ENCODE measurements at places on chromosomes 7 and 10.

- no peak for DNase-seq
These were observed 917.0 kb downstream of the TYW1 start for GRCh38 chr7:67913604-67914003.

- no peak for DNase-seq
These were observed 73.9 kb upstream of the CABCOCO1 start for GRCh38 chr10:61588770-61589211.

DNA sequence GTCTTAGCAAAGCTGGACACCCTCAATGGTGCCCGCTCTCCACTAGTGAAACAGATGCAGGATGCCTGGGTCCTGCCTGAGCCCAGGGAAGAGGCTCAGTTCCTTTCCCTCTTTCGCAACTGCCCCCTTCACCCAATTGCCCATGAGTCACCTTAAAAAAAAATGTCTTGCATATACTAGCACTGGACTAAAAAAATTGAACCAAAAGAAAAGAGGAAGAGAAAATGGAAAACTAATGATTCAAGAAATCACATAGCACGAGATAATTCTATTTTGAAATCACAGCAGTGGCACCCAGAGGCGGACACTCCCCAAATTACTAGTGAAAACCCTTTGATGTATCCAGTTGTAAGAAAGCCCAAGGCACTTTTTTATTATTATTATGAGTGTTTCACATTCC is 972.5 kb downstream of the LRMDA start:
- no peak for DNase-seq

GRCh38 chr10:97355571-97355975 is 21.0 kb upstream of the FRAT2 start:
- no peak for DNase-seq

- no peak for DNase-seq
These were observed 145.2 kb downstream of the PKD1L1 start for GRCh38 chr7:47803025-47803424.

DNA sequence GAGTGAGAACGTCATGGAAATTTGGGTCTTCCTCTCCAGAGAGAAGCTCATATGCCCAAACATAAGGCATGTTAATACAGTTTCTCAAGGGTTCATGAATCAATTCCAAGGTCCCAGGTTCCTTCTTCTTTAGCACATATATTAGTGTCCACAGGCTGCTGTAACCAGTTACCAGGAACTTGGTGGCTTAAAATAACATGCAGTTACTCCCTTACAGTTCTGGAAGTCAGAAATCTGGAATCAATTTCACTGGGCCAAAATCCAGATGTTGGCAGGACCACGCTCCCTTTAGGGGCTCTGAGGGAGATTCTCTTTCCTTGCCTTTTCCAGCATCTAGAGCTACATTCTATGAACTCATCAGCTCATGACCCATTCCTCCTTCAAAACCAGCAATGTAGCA is 64.8 kb downstream of the MRC1 start:
- no peak for DNase-seq

DNA sequence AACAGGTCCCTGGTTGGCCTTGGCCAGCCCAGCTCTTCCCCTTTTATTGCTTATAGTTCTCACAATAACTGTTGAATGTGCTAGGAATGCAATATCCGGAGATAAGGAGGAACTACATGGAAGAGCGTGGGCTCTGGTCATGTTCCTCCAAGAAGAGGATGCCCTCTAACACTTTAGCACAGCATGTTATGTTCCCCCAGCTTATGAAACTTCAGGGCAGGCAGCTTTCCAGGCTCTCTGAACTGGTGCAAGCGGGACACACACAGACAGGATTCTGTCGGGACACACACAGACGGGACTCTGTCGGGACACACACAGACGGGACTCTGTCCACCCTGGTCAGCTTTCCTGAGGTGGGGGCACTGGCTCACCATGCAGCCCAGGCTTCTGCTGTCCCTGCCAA is 141.6 kb downstream of the PKD1L1 start:
- no peak for DNase-seq

- no peak for DNase-seq
These were observed 49.0 kb downstream of the LAMB1 start for GRCh38 chr7:107953924-107954303.

- no peak for DNase-seq
These were observed 160.7 kb downstream of the MAD1L1 start for GRCh38 chr7:2072042-2072441.

DNA sequence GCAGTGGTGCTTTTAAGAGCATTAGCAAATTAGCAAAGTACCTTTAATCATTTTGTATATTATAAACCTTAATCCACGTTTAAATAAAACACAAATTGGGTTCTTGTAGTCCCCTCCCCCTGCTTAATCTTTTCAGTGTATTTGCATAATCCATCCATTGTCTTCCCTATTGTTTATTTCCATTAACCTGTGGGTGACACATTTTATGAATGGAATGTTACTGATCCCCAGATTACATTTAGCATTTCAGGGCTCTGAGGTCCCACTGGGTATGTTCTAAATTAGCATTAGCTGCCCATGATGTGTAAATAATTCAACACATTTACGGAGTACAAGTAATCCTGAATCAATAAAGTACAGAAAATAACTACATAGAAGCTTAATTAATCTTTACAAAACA is 138.4 kb upstream of the FEZF1 start:
- no peak for DNase-seq

DNA sequence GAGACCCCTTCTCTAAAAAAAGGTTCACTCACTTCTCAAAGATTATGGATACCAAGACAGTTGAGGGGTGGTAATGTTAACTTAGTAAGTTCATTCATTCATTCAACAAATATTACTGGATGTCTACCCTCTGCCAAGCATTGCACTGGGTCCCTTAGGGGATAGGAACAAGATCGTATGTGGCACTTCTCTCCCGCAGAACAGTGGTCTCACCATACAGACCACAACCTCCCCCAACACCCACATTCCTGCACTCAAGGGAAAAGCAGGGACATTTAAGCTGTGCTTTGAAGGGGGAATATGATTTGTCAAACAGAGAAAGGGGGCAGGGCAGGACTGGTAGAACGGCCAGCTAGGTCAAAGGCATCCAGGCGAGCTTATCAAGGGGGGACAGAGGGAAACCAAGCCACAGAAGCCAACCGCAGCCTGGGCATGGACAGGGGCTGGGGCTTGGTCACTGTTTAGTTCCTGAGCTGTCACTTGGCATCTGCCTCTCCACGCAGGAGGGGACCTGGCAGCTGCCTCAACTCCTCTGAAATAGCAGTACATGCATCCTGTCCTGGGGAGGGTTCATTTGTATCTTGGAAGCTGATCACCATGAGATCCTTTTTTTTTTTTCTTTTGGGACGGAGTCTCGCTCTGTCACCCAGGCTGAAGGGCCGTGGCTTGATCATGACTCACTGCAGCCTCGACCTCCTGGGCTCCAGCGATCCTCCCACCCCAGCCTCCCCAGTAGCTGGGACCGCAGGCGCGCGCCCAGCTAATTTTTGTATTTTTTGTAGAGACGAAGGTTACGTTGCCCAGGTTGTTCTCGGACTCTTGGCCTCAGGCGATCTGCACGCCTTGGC is 949 bp upstream of the CLIP2 start:
- no peak for DNase-seq

DNA sequence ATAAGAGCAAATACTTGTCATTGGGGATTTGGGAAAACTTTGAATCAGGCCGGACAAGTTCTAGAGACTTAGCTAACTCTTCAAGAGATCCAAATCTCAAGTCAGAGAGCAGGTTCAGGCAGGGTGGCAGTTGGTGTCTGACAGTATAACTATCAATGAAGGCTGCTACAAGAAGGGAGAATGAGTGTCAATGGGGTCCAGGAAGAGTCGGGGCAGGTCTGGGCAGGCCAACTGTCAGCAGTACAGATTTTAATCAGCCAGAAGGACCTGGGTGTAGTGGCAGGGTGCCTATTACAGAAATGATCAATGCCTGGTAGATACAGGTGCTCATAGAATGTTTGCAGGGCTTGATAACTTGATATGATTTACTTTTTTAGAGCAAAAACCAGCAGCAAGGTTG is 751.1 kb downstream of the GRM8 start:
- DNase-seq, result no peak

- no peak for DNase-seq
These were observed 88.9 kb upstream of the SEC61G start for GRCh38 chr7:54847921-54848320.

DNA sequence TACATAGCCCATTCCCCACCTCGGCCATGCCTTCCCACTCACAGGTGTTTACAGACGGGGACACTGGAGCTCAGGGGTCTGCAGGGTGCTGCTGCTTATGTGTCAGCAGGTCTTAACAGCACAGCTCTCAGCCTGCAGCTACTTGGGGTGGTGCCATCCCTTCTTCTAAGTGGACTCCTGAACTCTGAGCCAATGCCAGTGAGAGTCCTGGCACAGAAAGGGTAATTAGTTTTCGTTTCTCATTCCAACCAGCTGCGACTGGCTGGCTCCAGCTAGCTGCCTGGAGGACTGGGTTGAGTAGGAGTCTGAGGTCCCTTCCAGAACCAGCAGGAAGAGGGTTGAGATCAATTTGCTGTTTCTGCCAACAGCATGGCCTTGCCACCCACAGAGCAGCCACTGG is 88.3 kb upstream of the AGK start:
- DNase-seq, result no peak

- no peak for DNase-seq
These were observed 11.7 kb downstream of the PDAP1 start for GRCh38 chr7:99396418-99397296.

GRCh38 chr7:156735851-156736250 is 95.3 kb downstream of the RNF32 start:
- no peak for DNase-seq

GRCh38 chr7:52325237-52325636 is 710.2 kb upstream of the POM121L12 start:
- no peak for DNase-seq

GRCh38 chr10:60627778-60628748 is 150.2 kb upstream of the CDK1 start:
- no peak for DNase-seq

- DNase-seq, result no peak
These were observed 117.2 kb downstream of the CDH23 start for GRCh38 chr10:71513936-71514335.

DNA sequence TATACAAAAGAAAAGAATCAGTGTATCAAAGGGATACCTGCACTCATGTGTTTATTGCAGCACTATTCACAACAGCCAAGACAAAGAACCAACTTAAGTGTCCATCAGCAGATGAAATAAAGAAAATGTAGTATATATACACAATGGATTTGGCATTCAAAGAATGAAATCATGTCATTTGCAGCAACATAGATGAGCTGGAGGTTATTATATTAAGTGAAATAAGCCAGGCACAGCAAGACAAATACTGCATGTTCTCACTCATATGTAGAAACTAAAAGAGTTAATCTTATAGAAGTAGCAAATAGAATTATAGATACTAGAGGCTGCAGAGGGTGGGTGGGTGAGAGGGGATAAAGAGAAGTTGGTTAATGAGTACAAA is 28.3 kb downstream of the CNOT4 start:
- no peak for DNase-seq

- no peak for DNase-seq
These were observed 194.8 kb downstream of the TMEM178B start for GRCh38 chr7:141268614-141269013.

GRCh38 chr7:16636555-16637101 is 8.9 kb downstream of the ANKMY2 start:
- no peak for DNase-seq

DNA sequence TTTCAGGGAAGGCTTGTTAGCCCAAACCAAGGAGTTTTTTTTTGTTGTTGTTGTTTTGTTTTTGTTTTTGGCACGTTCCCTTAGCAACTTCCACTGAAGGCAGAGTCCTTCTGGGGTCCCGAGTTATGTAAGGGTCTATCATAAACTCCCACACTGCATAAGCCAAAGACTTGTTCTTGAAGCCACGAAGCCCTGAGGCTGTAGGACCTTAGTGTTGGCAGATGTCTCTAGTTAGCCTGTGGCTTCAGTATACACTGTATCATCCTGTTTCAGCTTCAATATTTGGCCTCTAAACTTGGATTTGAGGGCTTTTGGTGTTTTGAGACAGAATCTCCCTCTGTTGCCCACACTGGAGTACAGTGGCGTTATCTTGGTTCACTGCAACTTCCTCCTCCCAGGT is 13.6 kb downstream of the KPNA7 start:
- DNase-seq, result no peak

GRCh38 chr10:109126016-109126415 is 797.3 kb downstream of the XPNPEP1 start:
- no peak for DNase-seq

- no peak for DNase-seq
These were observed 541.9 kb upstream of the CELF2 start for GRCh38 chr10:10475812-10476211.

- no peak for DNase-seq
These were observed 79.5 kb downstream of the PIP4K2A start for GRCh38 chr10:22634606-22635459.

- no peak for DNase-seq
These were observed 448.9 kb downstream of the SH2D4B start for GRCh38 chr10:80986596-80986995.

DNA sequence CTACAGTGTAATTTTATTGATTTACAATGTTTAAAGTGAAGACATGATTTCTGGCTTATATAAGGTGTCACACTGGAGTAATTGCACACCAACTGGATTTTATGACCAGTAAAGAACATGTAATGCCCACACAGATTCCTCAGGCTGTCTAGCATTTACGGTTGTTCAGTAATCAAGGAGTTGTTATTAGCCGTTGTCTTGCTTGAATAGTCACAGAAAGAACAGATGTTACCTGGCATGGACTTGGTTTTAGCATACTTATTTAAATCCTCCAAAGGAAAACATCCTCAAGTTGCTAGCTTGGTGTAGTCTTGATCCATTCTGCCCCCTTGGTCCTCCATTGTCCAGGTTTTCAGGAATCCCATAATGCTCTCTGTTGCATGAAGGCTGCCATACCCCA is 65.8 kb downstream of the POU6F2 start:
- no peak for DNase-seq

- no peak for DNase-seq
These were observed 13.8 kb upstream of the CYP3A5 start for GRCh38 chr7:99693427-99694200.

DNA sequence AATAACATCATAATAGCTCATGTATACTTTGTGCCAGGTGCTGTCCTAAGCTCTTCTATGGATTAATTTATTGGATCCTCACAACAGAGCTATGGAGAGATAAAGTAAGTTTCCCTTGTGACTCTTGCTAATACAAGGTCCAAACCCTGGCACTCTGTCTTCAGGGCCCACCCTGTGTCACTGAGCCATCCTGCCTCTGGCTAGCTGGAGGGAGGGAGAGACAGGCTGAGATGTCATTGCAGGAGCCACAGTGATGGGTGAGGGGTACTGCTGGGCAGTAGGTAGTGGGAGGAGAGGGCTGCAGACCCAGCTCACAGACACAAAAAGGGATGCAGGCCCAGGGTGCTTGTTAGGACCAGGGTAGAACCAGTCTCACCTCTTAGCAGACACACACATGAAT is 16.9 kb downstream of the GCK start:
- DNase-seq, result no peak

DNA sequence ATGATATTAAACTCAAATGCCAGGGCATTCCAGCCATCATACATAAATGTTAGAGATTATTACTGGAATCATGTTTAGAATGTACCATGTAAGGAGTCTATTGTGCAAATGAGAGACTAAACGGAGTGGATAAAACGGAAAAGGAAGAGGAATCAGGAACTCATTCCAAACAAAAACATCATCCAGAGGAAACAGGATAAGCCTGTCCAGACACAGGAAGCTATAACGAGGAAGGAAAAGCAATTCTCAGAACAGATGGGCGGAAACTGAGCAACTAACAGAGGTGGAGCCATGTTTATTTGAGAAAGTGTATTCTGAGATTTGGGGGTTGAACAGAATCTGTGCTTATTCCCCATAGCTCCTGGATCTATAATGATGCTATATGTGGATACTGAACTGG is 52.3 kb upstream of the TRIM24 start:
- no peak for DNase-seq

Data from stimulated activated CD8-positive, alpha-beta memory T cell treated with anti-CD3 and anti-CD28 coated beads, Interleukin-7, amount 100 ng/mL, for 4 hours (primary cell).